GM19239 (cell line): ENCODE measurements at places on chromosomes 7 and 10.

DNA sequence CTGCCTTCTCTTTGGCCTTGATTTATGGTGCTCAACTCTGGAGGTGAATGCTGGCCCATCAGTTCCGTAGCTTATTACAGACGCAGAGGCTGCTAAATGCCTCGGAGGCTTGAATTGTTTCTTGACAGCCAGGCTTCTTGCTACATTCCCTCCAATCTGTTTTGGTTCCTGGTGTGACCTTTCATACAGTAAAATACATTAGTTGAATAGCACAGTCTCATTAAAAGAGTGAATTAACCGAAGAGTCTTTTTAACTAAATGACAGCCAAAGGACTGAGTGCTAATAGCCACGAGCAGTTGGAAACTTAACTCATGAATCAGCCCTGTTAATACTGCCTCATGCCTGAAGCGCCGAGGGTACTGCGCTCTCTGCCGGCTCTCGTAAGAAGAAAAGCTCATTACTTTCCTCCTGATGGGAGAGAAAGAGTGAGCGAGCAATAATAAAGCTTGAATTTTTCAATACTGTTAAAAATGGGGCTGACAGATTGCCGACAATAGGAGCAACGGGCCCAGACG, 236.4 kb upstream of the GPR26 start:
- DNase-seq = no peak

- no peak for DNase-seq
Observed at GRCh38 chr10:99740260-99740659, 8.2 kb downstream of the CUTC start.

GRCh38 chr7:134625550-134625949, 21.1 kb upstream of the BPGM start:
- no peak for DNase-seq

- no peak for DNase-seq
Observed at GRCh38 chr7:70143075-70144044, 545.1 kb downstream of the AUTS2 start.
